ENCODE measurements at places on chromosomes 12 and 14.

GRCh38 chr12:113984464-113984863, 18.3 kb upstream of the RBM19 start:
- DNase-seq, result no peak

DNA sequence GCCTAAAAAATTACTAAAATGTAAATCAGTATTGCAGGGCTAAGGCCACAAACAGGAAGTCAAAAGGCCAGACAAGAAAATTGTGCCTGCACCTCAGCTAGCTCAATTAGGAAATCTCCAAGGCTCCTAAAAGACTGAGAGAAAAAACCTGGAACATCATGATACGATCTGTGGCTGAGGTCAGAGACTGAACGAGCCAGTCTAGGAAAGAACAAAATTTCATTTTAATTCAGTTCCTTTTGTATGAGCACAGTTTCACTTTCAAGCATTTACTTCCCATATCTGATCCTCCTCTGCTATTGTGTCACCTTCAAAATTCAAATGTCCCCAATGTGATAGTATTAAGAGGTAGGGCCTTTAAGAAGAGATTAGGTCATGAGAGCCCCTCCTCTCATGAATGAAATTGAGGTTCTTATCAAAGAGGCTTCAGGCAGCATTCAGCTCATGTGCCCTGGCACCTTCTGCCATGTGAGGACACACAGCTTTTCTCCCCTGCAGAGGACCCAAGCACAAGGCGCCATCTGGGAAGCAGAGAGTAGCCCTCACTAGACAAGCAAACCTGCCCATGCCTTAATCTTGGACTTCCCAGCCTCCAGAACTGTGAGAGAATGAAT, 14.8 kb downstream of the PRKAB1 start:
- DNase-seq, result no peak

GRCh38 chr12:21696625-21697024, 39.0 kb upstream of the LDHB start:
- no peak for DNase-seq

- no peak for DNase-seq
Measured at GRCh38 chr12:116958402-116959197, 47.9 kb downstream of the FBXW8 start.

GRCh38 chr14:61472011-61472672, 150.8 kb downstream of the PRKCH start:
- DNase-seq, result peak; percentile 27

All from effector memory CD4-positive, alpha-beta T cell (primary cell).